Suppressor macrophage treated with lipopolysaccharide for 1 hour (primary cell): ENCODE measurements at places on chromosomes 16 and 17.

GRCh38 chr16:22109258-22109898 is 17.0 kb downstream of the VWA3A start:
- no peak for DNase-seq

GRCh38 chr17:67980456-67980855 is 15.8 kb downstream of the C17orf58 start:
- no peak for DNase-seq

- DNase-seq = peak; percentile 71
These were observed 1.4 kb upstream of the ALDOA start for GRCh38 chr16:30063893-30064728.

GRCh38 chr16:29820271-29820701 is at the start of gene MVP:
TSS of gene MVP (plus strand) at chr16:29820462. CDS start at chr16:29830550, 10,088 bp downstream.
- peak; percentile 82 for DNase-seq

DNA sequence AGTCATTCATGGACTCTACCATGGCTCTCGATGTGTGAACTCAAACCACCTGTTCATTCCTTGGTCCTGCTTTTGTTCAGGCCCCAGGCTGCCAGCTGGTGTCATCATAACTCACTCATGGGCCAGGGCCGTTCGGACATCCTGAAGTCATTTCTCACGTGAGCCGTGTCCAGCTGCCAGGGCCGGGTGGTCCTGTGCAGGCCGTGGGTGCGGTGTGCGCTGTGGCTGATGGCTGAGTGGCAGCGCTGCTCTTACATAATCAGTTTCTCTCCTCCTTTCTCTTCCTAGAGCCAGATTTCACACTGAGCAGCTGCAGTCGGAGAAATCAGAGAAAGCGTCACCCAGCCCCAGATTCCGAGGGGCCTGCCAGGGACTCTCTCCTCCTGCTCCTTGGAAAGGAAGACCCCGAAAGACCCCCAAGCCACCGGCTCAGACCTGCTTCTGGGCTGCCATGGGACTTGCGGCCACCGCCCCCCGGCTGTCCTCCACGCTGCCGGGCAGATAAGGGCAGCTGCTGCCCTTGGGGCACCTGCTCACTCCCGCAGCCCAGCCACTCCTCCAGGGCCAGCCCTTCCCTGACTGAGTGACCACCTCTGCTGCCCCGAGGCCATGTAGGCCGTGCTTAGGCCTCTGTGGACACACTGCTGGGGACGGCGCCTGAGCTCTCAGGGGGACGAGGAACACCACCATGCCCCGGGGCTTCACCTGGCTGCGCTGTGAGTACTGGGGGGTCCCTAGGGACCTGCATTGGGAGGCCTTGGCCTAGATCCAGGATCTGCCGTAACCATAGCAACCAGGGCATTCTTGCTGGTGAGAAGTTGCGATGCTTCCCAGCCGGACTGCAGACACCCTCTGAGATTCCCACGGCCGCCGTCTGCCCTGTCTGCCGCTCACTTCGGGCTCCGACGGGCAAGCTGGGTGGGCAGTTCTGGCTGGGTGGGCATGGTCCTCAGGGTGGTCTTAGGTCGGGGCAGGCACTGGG is at the start of gene IL34:
IL34 (plus strand) TSS at position 300 of the 982 bp plus-strand sequence; CDS start at position 689, 389 bp downstream.
- DNase-seq = no peak

GRCh38 chr17:17547210-17547764 is 44.2 kb downstream of the PEMT start:
- DNase-seq = no peak

GRCh38 chr17:70905796-70906195 is 736.5 kb downstream of the KCNJ2 start:
- peak; percentile 12 for DNase-seq

- DNase-seq = peak; percentile 77
These were observed 12.0 kb downstream of the USP36 start for GRCh38 chr17:78828470-78829185.

- DNase-seq = peak; percentile 82
These were observed 119.0 kb upstream of the CDC42EP4 start for GRCh38 chr17:73430848-73431247.

GRCh38 chr16:12420661-12421209 is 383.0 kb downstream of the CPPED1 start:
- DNase-seq = no peak

- no peak for DNase-seq
These were observed 586 bp downstream of the CACNG1 start for GRCh38 chr17:67044940-67045339.

DNA sequence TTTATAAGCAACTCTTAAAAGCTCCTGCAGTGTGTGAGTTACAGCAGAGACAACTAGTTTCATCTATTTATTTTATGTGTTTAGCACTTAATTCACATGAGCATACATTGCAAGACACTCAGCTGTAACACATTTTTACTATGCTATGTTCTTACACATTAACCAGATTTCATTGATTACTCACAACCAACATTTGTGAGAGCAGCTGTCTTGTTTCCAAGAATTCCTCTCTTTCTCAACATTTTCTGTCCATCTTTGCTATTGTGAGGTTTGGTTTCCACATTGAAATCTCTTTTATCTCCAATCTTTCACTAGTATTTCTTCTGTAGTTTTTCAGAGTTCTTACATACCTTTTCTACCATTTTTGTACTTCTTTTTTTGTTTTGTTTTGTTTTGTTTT is 51.2 kb downstream of the COPRS start:
- DNase-seq = no peak

- DNase-seq = no peak
These were observed 7.4 kb downstream of the MAF start for GRCh38 chr16:79593074-79593531.

- DNase-seq = peak; percentile 55
These were observed 168.0 kb downstream of the AHSP start for GRCh38 chr16:31695667-31696066.

DNA sequence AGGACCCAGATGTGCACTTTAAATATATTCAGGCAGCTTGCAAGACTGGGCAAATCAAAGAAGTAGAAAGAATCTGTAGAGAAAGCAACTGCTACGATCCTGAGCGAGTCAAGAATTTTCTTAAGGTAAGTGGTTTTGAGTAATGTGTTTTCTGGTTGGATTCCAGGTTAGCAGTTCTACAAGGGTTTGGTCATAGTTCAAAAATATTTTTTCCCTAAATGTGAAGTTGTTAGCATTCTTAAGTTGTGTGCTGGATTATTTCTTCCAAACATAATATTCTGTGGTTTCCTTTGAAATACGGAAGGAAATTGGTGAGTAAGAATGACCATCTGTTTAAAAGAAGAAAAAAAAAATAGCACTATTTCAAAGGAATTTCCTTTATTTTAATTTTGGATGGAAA is 38.4 kb downstream of the PTRH2 start:
- peak; percentile 76 for DNase-seq

DNA sequence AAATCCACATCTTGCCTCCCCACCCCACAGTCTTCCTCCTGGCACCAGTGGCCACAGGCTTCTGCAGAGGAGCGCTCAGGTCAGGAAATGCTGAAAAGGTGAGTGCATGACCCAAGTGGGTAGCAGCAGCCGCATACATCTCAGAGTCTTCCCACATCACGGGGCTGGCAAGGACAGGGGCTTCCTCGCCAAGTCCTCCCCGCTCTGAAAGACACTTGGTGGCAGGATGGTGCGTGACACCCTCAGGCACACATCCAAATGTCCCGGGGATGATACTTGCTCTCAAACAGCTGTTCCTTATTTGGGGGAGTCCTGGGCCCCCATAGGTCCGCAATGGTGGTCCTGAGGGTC is 8.8 kb upstream of the SLC16A5 start:
- DNase-seq = no peak

- peak; percentile 80 for DNase-seq
These were observed 528 bp downstream of the PER1 start for GRCh38 chr17:8151641-8152111.

GRCh38 chr17:74737299-74738050 is 419 bp downstream of the RAB37 start:
- peak; percentile 68 for DNase-seq

GRCh38 chr17:83198366-83199341 is 119.2 kb downstream of the METRNL start:
- no peak for DNase-seq

DNA sequence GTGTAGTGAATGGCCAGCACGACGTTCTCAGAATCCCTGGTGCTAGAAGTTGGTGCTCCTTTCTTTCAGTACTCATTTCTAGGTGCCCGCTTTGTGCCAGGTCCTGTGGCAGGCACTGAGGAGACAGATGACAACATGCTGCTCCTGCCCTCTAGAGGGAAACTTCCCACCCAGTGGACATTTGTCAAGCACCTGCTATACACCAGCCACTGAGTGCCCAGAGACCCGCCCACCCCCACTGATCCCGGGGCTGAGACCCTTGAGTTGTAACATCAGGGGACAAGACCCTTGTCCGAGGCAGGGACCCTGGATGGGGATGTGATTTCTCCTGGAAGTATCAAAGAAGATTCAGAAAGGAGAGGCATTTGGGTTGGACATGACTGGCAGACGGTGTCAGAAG is 25.1 kb downstream of the UNC13D start:
- no peak for DNase-seq

- DNase-seq = no peak
These were observed 943 bp upstream of the PIP4K2B start for GRCh38 chr17:38800237-38800760.

- DNase-seq = no peak
These were observed 2.4 kb upstream of the CACNA1G start for GRCh38 chr17:50558091-50558490.

- DNase-seq = no peak
These were observed 88.5 kb upstream of the TOB1 start for GRCh38 chr17:50954641-50955121.

DNA sequence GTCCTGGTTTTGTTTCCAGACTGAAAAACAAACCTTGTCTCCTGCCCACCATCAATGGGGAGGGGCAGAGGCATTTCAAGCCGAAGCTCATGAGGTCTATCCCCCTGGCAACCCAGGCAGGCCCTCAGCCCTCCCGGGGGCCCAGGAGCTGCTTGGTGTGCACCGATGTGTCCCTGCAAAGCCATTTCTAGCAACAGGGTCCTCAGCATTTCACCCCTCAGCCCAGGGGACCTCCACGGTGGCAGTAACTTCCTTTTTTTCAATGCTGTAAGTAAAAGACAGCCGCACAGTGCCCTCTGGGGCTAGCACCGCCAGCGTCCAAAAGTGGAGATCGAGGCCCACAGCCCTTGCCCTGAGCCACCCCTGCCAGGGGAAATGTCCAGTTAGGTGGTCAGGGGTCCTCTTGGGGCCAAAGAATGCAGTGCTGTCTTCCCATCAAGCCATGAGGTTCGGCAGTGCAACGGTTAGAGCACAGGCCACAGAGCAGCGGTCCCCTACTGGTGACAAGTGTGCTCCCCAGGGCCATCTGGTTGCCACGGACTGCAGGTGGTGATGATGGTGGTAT is 79.9 kb downstream of the LITAF start:
- peak; percentile 42 for DNase-seq

DNA sequence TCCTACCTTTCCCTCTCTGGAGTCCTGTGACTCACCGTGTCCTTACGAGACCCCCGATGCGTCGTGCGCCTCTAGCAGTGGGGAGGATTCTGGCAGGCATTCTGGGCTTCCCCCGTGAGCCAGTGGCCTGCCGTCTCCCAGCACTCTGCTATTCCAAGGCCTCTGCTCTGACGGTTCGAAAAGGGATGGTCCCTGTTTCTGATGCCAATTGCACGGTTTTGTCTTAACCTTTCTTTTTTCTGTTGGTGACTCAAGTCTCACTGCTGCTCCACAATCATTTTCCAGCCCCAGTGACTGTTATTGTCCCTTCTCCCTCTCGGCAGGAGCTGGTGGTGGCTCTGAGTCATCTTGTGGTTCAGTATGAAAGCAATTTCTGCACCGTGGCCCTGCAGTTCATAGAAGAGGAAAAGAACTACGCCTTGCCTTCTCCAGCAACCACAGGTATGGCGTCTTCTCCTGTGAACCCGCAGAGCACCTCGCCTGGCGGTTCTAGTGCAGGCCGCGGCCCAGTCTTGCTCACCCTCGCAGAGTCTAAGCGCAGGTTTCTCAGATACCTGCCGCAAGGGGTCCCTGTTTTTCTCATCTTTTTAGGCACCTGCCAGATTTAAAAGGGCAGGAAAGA is 100.1 kb upstream of the CHMP6 start:
- DNase-seq = peak; percentile 98

DNA sequence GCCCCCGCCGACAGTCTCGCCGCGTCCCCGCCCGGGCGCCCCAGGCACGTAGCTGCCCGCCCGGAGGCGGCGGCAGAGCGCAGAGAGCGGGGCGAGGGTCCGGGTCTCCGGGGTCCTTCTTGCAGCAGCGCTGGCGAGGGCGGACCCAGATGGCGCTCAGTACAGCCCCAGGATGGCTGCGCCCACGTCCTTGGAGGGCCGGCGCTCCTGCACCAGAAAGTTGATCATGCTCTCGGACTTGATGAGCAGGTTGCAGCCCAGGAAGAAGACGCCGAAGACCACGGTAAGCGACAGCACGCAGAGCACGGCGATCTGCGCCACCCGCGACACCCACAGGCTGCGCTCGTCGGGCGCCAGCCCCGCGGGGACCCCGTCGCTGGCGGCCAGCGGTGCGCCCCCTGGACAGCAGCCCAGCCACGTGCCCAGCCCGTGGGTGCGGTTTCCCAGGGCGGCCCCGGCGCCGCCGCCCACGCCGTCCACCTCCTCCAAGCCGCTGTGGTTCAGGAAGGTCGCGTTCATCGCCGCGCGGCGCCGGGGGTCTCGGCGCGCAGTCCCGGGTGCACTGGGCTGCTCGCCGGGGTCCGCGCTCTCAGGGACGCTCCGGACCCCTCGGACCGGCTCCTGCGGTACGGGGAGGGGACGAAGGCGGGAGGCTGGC is 435 bp downstream of the RPRML start:
- DNase-seq = no peak

DNA sequence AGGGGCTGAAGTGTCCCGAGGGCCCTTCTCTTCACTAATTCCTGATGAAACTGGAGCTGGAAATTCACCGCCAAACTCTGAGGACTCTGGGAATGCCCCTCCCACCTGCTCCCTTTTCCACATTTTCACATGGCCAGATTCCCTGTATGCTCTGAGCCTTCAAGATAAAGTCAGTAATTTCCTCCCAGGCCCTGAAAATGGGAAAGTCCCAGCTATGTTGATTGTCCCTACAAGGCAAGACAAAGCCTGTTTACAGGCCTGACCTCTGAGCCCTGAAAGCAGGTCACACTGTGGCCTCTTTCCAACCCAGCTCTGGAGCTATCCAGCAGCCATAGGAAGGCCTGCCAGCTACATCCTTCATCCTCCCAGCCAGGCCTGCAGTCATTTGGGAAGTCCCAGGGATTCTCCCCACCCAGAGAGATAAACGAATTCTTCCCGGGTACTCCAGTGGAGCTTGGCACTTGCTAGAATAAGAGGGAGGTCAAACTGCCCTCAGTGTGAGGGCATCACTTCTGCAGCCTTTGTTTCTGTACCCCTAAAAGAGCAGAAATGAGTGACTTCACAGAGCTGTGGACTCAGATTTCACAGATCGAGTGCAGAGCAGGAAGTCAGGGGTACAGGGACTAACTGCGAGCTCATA is 19.6 kb upstream of the CCL2 start:
- DNase-seq = peak; percentile 92

DNA sequence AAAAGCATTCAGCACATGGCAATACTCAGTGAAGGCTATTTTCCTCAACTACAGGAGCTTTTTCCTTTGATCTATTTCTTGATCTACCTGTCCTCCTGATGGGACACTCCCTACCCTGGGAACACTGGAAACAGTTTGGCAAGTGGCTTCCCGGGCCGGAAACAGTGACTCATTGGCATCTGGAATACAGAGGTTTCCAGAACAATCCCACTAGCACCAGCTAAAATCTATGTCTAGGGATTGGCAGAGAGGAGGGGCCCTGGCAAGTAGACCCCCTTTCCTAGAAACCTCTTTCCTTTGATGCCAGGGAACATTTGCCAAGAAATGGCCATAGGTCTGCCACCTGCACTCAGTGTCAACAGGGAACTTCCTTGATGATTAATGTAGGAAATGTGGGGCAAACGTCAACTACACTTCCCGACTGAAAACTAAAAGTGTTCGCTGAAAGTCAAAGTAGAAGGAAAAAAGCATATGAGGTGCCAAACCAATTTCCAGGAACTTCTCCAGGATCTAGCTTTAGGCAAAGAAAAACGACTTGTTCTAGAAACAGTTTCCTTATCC is 30.4 kb upstream of the FBXW10B start:
- DNase-seq = peak; percentile 32
